Vein endothelial cell (primary cell): ENCODE measurements at places on chromosomes 6 and 20. TPM values are rescaled to one million over a fixed set of nuclear protein-coding genes. Genes with fewer than 3 reads are reported as not detected.

SRC gene
- 19.6 and 20.6 TPM in 2 replicates for total RNA-seq

CLVS2 gene
- not detected in 2 replicates for total RNA-seq

ABHD16B gene
- total RNA-seq, result not detected in 2 replicates

BPIFB4 gene
- not detected in 2 replicates for total RNA-seq

PPP1R14C gene
- not detected in 2 replicates for total RNA-seq

C4B gene
- total RNA-seq, result 0.33 and 0.76 TPM in 2 replicates

FAM209B gene
- total RNA-seq, result not detected in 2 replicates

NOX3 gene
- not detected in 2 replicates for total RNA-seq
